ENCODE measurements at places on chromosomes 12 and 14.

- no peak for DNase-seq
Measured at GRCh38 chr12:110258466-110258865, 22.6 kb upstream of the ATP2A2 start.

DNA sequence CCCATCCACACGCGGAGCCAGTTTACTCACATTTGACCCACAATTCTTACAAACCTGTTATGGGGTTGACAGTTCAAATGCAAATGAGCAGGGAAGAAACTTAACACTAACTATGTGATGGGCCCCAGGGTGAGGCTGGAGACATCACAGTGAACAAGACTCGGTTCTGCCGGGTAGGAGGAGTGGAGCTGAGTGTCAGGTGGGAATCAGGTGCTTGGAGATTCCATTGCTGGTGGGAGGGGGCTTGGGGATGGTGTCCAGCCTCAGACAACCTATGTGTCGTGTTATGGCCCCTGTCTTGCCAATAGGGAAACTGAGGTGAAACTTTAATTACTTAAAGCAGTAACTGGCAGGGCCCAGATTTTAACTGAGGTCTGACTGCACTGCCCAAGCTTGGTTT lies 41.9 kb downstream of the BEGAIN start:
- DNase-seq = no peak

- DNase-seq = no peak
Measured at GRCh38 chr12:8449355-8449859, 6.4 kb upstream of the CLEC6A start.

DNA sequence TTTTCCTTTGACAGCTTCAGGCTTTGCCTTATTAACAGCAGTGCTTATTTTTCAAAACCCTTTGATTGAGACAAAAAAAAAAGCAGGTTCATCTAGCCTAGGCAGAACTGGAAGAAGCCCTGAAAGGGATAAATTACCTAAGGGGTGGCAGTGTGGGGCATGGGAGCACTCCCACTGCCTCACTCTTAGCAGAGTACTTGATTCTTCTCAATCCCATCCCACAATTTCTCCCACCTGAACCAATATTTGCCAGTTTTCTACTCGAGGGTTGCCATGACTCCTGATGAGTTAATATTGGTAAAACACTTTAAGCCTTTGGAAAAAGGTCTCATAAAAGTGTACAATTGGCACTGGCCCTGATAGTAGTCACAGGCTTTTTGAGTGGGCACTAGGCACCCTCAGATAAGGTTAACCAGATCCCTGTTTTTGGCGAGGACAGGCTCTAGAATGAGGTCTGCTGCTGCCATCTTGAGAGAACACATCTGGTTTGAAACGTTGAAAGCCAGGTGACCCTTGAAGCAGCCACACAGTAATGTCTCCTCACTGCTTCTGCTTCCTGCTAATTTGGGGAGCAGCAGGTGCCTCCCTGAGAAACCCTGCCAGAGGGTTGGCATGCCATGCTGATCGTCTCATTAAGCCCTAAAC lies 320.0 kb downstream of the RAD51B start:
- DNase-seq = no peak

- DNase-seq = no peak
Measured at GRCh38 chr12:42730291-42730690, 140.7 kb upstream of the PRICKLE1 start.

All from GDM1 (cell line).